ENCODE measurements at places on chromosomes 5 and 9.

GRCh38 chr5:963673-964531, 44.7 kb upstream of the NKD2 start:
- peak; percentile 78 for DNase-seq

- DNase-seq, result no peak
Observed at GRCh38 chr9:100277166-100277979, 75.4 kb downstream of the TEX10 start.

GRCh38 chr5:121292664-121293063, 559.0 kb upstream of the FTMT start:
- no peak for DNase-seq

DNA sequence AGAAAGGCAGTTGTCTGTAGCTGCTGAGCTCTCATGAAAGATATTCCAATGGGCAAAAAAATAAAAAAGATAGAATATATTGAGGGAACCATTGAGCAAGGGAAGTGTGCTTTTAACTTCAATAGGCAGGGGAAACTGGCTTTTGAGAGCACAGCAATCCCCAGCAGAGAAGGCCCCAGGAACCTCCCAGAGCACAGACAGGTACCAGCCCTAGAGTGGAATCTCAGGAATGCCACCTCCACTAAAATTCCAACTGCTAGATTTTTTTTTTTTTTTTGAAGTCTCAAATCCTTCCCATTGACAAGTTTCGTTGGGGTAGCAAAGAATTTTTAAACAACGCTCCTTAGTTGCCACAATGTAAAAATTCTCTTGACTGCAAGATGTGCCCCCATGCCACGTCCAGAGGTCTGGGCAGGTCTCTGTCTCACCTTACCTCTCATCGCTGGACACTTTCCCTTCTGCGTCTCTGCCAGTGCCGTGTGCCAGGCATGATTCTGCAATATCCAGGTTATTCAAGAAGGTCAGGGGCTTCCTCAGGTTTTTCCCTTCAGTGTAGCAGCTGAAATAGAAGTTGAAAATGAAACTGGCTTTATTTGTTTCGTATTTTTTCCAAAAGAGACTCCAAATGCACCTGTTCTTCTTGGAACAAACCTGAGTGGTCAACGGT, 64.2 kb upstream of the IRX1 start:
- no peak for DNase-seq

DNA sequence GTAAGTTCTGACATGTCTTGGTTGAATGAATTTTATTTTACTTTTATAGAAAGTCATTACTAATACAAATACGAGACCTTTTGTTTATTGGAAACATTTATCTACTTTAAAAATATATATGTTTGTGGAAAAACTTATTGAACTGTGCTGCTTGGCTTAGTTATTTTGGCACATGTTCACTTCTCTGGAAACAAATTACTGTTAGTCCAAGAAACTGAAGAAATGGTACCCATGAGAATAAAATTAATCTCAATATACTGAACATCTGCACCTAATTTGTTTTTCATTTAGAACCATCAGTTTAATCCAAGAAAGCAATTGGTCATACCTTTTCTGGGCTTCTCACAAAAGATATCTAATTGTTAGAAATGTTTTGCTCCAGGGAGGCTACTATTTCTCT, 32.2 kb downstream of the INVS start:
- no peak for DNase-seq

DNA sequence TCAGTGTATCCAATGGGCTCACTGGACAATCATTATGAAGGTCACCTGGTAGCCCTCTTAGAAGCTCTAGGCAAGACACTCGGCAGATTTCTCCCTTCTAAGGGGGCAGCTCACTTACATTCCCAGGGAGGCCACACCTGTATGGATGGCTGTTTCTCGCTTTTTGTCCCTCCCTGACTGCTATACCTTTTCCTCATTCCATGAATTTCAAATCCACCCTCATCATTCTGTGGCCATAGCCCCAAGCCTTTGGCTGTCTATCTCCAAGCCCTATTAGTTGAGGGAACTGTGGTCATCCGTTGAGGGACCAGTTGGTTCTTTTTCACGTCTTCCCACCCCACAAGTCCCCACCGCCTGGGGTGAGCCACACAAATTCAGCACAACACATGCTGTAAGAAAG, 85.0 kb upstream of the RARS1 start:
- peak; percentile 17 for DNase-seq

GRCh38 chr9:126704157-126704891, 90.6 kb downstream of the LMX1B start:
- DNase-seq, result peak; percentile 64

DNA sequence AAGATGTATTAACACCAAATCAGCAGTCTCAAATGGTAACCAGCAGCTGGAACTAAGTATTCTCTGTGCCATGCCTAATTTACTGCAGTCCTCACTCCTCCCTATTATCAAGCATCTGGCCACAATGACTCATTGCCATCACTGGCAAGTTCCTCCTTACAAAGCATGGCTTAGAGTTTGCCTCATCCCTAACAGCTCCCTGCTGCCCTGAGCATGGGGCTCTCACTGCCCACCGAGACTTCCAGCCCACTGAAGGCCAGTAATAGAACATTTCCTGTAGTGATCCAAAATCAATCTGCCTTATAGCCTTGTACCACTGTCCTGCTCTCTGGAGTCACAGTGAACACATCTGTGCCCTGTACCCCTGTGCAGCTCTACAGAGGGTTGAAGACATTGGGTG, 211.9 kb upstream of the TRIM32 start:
- no peak for DNase-seq

DNA sequence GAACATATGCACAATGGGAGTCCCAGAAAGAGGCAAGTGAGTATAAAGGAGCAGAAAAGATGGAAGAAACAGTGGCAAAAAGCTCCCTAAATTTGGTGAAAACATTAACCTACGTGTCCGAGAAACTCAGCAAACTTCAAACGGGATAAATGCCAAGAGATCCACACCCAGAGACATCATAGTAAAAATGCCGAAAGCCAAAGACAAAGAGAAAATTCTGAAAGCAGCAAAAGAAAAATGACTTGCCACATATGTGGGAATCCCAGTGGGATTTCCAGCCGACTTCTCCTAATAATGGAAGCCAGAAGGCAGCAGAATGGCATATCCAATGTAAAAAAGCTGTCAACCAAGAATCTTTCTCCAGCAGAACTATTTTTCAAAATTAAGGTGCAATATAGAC, 101.2 kb downstream of the ADAMTS2 start:
- no peak for DNase-seq

GRCh38 chr5:6692906-6693305, 20.3 kb upstream of the TENT4A start:
- DNase-seq, result no peak

DNA sequence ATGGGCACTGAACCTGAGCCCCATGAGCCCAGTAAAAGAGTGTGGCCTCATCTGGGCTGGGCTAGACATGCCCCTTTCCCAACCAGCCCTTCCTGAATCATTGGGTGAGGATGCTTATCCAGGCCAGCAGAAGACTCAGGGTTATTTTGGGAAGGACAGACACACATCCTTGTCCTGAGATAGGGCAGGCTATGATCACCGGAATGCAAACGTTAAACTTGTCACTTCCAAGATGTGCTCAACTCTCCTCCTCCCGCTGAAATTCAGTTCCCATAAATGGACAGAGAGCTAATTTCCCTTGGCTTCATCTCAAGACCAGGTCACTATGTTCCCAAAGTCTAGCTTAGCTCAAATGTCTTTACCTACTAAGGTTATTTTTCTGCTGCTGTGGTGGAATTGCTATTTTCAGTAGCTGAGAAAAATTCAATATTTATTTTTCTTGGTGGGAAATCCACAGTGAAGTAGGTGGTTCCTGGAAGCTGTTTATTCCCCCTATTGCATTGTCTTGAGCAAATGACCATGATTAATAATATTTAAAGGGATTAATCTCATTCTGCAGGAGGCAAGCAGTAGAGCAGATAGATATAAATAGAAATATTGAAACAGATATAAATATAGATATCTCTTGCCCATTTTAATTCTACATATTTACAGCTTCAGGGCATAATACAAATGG, 70.0 kb downstream of the NXNL2 start:
- no peak for DNase-seq

- no peak for DNase-seq
Observed at GRCh38 chr5:36936309-36936708, 59.7 kb downstream of the NIPBL start.

- peak; percentile 32 for DNase-seq
Observed at GRCh38 chr9:89839952-89840351, 235.1 kb downstream of the GADD45G start.

DNA sequence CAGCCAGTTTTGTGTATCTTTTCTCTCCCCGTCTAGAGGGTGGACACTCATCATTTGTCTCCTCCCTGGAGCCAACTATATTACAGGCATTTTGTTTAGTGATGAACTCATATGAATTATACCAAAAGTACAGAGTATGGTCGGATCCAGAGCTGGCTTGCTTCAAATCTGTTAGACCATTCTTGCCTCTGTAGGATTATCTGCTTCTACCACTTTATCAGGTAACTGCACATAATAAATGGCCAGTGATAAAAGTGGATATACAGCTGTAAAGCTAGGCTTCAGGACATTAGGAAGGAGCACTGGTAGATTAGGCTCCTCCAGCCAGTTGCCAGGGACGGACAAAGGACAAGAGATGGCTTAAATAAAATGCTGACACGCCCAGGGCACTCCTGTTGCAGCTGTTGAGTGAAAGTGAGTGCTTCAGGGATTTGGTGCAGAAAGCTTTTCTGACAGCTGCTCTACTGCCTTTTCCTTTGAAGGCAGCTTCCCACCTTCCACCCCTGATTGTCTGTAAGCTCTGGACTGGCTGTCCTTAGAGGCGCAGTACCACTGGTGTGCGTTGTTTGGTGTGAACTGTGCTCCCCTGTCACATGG, 259.2 kb downstream of the PDZD2 start:
- no peak for DNase-seq

DNA sequence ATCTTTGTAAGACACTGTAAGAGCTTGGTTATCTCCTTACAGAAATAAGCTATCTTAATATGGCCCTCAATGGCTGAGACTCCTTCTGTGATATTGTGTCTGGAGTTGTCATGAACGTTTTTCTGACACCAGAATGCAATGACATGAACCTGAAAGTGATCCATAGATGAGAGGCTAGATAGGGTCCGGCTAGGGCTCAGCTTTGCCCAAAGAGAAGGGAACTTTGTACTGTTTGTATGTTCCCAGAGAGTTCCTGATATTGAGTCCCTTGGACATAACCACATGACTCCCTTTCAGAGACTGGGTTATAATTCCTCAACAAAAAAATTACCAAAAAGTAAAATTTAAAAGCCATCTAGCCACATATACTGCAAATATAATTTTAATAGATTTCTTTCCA, 575.8 kb upstream of the CLINT1 start:
- no peak for DNase-seq

DNA sequence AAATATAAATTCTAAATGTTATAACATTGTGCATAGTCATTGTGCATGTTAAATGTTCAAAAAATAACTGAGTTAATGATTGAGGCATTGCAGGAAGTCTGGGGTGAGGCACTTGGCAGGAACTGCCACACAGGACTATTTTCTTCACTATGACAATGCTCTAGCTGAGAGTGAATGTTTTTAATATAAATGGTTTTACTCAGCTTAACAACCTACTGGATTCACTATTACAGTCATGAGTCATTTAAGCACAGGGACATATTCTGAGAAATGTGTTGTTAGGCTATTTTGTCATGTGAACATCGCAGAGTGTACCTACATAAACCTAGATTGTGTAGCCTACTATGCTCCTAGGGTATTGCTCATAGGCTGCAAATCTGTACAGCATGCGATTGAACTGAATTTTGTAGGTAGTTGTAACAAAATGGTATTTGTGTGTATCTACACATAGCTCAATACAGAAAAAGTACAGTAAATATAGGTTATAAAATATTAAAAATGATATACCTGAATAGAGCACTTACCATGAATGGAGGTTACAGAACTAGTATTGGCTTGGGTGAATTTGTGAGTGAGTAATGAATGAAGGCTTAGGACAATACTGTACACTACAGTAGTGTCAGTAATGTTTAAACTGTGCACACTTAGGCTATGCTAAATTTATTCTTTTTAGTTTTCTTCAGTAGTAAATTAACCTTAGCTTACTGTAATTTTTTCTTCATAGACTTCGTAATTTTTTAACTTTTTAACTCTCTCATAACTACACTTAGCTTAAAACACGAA, 346.1 kb upstream of the PTGER4 start:
- DNase-seq, result no peak

GRCh38 chr5:177317959-177318377, 6.3 kb upstream of the MXD3 start:
- DNase-seq, result peak; percentile 87

GRCh38 chr9:89183146-89183545, 4.5 kb upstream of the SHC3 start:
- DNase-seq, result no peak

Measured in activated CD8-positive, alpha-beta memory T cell treated with anti-CD3 and anti-CD28 coated beads for 24 hours (primary cell).